ENCODE measurements at places on chromosomes 4 and X.

DNA sequence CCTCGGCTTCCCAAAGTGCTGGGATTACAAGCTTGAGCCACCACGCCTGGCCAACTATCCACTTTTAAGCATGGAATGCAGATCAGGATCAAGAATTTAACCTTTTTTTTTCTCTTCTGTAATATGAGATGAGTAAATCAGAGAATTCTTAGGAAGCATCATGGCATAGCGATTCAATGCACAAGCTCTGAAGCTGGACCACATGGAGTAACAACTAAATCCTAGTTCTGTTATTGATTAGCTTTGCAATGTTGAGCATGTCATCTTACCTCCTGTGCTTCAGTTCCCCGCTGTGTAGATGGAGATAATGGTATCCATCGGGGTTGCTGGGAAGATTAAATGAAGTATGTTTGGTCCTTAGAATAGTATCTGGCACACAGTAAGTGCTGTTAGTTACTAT, 1.9 kb upstream of the SNX25 start:
- DNase-seq = no peak

DNA sequence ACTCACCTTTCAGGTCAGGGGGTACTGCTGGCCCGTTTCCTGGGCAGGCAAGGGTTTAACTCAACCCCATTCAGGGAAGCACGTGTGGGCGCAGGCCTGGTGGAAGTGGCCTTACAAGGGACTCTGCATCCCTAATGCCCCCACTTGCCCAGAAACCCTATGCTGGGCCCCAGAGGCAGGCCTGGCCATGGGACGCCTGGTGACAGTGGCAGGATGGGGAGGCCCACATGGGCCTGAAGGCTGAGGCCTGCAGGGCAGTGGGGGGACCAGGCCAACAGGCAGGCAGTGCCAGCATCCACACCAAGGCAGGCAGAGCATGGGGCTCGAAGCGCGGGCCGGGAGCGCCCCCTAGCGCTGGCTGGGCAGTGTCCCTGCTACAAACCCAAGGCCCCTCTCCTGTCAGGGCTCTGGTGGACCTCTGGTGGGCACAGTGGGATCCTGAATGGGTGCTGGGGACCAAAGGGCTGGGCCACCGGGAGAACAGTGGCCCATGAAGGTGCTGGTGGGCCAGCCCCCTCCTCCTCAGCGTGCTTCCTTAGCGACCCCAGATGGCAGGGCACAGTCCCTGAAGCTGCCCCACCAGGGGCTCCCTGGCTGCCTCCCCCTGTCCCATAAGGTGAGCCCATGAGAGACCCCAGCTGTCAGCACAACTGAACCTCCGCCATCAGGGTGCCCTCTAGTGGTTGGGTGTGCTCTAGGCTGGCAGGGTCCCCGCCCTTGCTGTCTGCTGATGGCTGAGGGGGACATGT, 16.8 kb downstream of the FGFR3 start:
- peak; percentile 52 for DNase-seq

DNA sequence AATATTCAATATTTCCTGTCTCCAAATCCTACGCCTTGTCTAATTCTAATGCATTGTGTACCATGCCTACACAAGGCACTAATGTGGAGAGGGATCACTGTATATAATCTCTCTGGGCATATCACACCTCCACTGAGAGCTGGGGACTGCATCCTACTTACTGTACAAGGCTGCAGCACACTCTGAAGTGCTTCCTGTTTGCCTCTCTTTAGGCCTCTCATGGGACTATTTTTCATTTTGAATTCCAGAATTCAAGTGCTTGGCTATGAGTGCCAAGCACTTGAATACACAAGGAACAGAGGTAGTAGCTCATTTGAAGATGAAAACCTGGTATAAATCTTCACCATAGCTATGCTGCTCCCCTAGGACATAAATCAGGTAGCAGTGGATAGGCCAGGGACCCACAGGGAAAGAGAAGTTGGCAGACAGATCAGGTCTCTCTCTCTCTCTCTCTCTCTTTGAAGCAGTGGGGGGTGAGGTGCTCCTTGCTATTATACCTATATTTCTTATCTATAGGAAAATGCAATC, 229.7 kb upstream of the MBNL3 start:
- DNase-seq = no peak

DNA sequence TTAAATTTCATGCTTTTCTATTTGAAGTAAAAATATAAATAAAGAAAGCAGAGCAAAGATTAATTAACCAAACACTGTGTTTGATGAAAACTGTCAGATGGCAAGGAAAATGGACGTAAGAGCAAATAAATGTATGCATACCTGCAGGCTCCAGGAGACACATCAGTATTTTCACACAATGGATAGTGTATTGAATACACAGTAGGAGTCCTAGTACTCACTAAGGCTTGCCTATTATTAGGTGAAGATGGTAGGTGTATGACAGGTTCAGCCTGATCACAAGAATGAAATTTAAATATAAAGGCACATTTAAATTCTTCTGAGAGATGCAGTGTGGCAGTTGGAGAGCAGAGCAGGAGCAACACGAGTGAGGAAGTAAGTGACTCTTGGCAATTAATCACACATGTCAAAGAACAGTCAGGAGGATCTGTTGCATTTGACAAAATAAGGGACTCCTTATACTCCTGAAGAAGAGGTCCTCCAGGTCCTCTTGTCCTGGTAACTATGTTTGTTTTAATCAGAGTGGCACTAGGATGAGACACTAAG, 106.0 kb upstream of the NDST4 start:
- no peak for DNase-seq

DNA sequence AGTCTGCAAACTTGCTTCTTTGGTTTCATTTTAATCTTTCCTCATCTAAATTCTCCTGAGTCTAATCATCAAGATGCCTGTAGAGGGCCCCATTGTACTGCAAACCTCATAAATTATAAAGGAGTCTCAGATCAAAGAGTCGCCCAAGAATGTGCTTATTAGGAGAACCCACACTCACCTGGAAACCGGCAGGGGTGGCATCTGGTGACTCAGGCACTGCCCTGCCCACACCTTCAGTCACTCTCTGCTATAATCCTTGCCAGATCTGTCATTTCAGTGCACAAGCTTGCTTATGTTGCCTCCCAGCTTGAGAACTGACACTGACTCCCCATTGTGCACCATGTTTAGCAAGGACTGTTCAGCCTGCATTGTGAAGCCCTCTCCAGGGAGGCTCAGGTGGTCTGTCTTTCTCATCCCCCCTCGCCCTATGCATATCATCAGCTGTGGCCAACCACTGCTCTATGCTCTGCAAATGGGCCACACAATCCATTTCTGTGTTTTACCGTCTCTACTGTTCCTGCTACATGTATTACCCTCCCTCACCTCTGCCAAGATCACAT, 12.4 kb downstream of the EPGN start:
- DNase-seq = no peak

DNA sequence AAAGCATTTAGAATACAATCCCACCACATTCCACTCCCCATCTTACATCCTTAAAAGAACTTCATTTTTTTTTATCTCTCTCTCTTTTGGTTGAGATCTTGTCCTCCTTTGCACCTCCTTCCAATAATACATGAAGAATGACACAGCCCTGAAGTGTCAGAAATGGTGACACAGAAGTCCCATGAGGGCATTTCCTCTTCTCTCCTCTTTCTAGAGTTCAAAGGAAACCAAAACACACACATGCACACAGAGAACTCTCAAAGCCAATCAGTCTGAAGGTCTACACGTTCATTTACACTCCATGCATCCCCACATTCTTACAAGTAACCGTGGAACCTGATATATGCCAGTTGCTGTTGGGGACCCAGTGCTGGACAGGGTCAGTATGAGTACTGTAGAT, 450.7 kb downstream of the HNRNPD start:
- no peak for DNase-seq

- DNase-seq = no peak
These were observed 898.2 kb downstream of the PCDH18 start for GRCh38 chr4:136634121-136634520.

- no peak for DNase-seq
These were observed 72.3 kb downstream of the ZNF518B start for GRCh38 chr4:10384974-10385373.

GRCh38 chrX:129842510-129843208, 1.0 kb downstream of the ZDHHC9 start:
- no peak for DNase-seq

- DNase-seq = no peak
These were observed 6.7 kb upstream of the MID2 start for GRCh38 chrX:107818900-107819521.

DNA sequence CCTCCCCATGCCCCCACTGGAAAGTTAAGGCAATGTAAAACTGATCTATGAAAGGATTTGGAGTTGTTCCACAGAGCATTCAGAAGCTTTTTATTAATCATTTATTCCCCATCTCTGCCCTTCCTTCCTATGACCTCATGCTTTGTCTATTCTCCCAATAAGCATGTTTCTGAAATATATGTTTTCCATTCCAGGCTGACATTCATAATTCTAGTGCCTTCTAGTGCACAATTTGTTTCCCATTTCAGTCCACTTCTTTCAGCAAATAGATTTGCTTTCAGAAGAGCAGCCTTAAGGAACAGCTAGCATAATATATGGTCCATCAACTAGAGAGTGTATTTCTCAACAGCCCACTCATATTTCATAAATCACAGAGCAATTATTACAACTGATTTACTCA, 77.1 kb upstream of the ATXN3L start:
- DNase-seq = no peak

- no peak for DNase-seq
These were observed 42.1 kb downstream of the TRIM61 start for GRCh38 chr4:164935363-164935762.

DNA sequence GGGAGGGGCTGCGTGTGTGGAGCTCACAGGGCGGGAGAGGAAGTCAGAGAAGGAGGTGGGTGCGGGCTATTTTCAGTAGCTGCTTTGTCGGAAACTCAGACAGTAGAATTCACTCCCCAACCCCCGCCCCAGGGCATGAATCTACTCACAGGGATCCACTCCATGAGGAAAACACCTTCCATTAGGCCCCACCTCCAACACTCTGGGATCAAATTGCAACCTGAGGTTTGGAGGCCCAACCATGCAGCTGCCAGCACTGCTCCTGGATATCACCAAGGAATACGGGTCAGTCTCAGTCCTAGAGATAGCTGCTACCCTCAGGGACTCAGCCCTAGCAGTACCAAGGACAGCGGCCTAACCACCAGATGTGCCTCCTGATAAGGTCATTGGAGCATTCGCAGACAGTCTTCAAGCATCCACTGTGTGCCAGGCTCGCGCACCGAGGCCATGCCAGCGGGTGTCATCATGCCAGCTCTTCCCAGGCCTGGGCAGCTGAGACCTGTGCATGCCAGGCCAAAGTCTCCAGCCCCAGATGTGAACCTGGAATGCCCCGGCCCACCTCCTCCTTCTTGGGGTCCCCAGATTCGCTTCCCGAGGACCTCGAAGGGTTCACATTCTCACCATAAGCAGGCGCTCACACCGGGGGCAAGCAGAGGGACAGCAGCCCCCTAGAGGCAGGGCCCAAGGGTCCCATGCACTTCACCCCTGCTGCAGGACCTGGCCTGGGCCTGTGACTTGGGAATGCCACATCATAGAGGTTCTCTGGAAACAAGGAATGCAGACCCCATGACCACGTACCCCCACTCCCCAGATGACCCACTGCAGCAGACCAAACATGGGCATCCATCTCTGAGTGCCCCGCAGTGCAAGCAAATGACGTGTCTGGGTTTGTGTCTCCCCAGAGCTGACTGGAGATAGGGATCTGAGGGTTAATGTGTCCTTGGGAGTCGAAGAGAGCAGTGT, 102.3 kb downstream of the ADRA2C start:
- DNase-seq = no peak

DNA sequence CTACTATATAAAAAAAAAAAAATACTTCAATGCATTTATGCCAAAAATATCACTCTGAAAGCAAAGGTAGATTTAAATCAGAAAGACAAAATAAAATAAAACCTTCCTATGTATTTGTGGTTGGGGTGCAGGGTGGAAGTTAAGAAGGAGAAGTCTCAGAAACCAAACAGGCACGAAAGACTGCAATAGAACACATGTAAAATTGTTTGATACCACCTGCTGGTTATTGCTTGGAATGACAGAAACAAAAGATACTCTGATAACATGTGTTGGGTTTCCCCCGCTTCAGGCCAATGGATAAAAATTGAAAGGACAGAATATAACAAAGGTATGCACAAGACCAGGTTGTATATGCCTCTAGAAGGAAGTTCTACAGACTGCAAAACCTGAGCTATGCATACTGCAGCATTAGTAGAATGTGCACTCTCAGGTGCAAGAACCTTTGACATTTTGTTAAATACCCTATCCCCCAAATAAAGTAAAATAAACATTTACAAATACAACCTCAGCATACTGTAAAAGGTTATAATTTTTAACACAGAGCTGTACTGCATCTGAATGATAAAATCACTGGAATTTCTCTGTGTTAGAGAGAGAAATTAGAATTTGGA, 118.8 kb downstream of the GABRA2 start:
- DNase-seq = peak; percentile 4

DNA sequence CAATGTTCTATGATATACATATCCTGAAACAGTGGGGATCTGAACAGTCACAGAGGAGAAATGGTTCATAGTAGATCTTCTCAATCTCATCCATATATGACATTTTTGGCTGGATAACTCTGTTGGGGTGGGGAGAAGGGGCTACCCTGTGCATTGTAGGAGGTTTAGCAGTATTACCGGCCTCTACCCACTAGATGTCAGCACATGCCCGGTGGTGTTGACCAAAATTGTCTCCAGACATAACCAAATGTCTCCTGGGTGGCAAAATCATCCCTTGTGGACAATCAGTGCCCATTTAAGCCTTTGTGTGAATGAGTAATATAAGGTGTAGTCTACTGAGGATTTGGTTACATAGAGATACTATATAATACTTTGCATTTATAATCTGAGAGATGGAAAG, 89.9 kb downstream of the PLS3 start:
- DNase-seq = no peak

DNA sequence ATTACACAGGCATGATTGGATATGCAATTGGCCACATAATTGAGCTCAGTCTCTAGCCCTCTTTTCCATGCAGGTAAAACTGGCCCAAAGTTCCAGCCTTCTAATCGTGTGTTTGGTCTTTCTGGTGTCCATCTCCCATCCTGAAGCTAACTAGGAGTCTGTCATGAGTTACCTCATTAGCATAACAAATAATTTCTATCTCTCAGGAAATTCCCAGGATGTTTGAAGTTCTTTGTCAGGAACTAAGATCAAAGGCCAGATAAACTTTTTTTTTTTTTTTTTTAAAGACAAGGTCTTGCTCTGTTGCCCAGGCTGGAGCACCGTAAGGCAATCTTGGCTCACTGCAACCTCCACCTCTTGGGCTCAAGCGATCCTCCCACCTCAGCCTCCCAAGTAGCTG, 15.8 kb downstream of the ATXN3L start:
- no peak for DNase-seq

- no peak for DNase-seq
These were observed 297.5 kb downstream of the STPG2 start for GRCh38 chr4:97845758-97846157.
